ENCODE measurements at places on chromosomes 2 and 18. TPM values are rescaled to one million over a fixed set of nuclear protein-coding genes. Genes with fewer than 3 reads are reported as not detected.

Gene AKAIN1
- not detected for total RNA-seq

Gene MYO5B
- 29.6 TPM for total RNA-seq

Gene ANKRD44
- 6.8 TPM for total RNA-seq

Gene BMP10
- total RNA-seq, result not detected

- ATAC-seq, result no peak
These were observed 202.5 kb upstream of the SLC8A1 start for GRCh38 chr2:40654346-40654745.

Measured in esophagus mucosa (tissue), 1 donor.